Ureter (tissue), 1 donor: ENCODE measurements at places on chromosomes 4 and X.

DNA sequence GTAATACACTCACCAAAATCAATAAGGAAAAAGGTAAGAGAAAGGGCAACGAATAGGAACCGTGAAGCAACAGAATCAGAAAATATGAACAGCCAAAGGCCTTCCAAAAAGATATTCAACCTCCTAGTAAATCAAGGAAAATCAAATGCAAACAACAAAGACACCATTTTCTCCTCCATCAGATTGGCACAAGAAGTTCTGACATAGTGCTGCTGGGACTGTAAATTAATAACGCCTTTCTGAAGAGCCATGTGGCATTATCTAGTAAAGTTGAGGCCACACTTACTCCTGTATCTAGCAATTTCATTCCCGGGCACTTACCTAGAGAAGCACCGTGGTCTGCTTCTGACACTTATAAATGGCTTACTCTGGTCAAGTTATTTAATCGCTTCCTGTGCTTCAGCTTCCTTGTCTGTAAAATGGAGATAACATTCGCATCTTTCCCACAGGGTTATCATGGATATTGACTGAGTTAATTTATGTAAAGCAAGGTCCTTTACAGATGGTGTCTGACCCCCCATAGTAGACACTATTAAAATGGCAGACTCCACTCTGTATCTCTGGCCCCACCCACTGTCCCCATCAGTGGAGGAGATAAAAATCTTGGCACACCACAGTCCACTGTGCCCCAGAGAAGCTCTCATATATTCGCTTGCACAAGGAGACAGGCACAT, 20.5 kb upstream of the ENPP6 start:
- no peak for DNase-seq

DNA sequence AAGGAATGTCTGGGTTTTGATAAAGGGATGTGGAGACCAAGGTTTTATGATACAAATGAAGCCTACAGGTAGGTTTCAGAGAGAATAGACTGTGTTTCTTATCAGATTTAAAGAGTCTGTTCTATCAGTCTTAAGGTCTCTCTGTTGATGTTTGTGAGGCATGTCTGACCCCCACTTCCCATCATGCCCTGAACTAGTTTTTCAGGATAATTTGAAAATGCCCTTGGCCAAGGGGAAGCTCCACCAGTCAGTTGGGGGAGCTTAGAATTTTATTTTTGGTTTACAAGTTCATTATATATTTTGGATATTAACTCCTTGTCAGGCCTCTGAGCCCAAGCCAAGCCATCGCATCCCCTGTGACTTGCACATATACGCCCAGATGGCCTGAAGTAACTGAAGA, 18.6 kb downstream of the C4orf51 start:
- DNase-seq: no peak

- DNase-seq: no peak
Observed at GRCh38 chr4:103204111-103204510, 6.0 kb upstream of the CENPE start.

DNA sequence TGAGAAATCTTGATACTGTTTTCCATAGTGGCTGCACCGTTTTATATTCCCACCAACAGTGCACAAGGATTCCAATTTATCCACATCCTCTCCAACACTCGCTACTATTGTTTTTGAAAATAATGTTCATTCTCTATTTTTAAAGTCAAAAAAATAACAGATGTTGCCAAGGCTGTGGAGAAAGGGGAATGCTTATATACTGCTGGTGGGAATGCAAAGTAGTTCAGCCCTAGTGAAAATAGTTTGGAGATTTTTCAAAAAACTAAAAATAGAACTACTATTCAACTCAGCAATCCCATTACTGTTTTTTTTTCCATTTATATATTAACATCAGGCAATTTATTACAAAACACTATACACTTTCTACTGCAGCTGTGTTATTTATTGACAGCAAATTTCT, 208.7 kb downstream of the CBLL2 start:
- no peak for DNase-seq

DNA sequence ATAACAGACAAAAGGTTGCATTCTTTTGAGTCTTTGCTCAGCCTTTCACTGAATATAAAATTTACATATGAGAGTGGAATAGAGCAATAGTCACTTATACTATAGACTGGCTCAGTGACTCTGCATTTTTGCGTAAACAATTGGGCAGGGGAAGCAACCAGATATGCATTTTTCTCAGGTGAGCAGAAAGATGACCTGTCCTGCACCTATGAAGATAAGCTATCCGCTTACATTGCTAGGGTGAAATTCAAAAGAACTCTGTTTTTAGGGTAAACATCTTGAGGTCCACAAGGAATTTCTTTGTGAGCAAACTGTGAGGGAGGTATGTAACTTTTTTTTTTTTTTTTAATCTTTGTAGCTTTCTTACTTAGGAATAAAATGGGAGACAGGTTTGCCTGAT, 602.4 kb upstream of the PRKX start:
- no peak for DNase-seq

DNA sequence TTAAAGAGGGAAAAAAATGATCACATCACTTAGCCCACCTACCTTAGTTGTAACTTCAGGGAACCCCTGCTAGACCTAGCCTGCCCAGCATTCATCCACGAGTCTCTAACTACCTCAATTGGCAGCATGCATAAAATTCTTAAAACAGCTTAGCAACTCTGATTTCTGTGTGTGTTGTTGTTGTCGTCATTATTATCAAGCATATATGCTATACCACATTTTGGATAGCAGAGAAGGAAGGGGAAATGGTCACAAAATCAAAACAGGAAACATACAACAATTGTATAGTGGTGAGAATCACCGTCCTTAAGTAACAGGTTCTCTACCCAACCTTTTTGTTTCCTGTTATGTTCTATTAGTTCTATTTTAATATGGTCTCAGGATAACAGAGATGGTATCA, 2.7 kb upstream of the ACOT9 start:
- no peak for DNase-seq

- DNase-seq: no peak
Observed at GRCh38 chr4:159009521-159009920, 93.4 kb upstream of the RAPGEF2 start.

DNA sequence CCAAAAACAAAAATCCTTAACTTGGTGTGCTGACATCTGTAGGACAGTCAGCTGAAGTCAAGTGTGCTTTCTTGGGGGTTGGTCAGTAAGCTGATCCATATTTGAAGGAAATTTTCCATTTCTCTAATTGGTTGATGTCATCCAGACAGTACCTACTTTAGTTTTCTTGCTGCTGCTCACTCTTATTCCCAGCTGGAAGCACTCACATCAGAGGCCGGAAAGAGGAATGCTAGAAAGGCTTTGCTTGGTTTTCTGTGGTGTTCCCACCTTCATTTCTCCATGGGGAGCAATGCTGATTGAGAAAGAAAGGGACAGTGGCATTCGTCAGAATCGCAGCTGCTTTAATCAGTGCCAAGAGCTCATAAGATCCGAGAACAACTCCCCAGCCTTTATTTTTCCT, 227.0 kb downstream of the C4orf33 start:
- DNase-seq: no peak

DNA sequence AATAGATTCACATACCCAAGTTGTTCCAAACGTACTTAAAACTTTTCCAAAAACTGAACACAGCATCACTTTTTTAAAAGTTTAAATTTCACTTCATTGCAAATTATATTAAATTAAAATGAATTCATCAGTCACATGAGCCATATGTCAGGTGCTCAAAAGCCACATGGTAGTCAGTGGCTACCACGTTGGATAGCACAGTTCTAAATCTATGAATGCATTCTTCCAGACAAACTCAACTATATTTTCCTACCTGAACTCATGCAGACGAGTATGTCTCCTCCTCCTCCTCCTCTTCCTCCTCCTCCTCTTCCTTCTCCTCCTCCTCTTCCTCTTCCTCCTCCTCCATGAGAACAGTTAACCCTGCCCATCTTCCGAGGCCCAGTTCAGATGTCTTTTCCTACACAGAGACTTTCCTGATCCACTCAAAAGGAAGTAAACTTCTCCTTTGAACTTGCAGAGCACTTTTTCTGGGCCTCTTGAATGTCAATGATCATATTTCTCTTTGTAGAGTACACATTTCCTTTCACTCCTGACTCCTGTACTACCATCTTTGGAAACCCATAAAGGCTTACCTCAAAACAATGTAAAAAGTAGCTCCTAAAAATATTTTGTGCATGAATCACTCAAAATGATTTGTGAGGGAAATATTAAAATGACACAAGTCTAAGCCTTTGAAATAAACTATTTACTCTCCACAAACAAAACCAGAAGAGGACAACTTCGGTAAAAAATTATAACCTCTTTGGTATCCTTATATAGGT, 172.6 kb downstream of the AMELX start:
- no peak for DNase-seq

- DNase-seq: no peak
Observed at GRCh38 chr4:183139972-183140570, 41.0 kb downstream of the WWC2 start.

GRCh38 chrX:1138476-1139184, 73.8 kb downstream of the CRLF2 start:
- DNase-seq: no peak

- no peak for DNase-seq
Observed at GRCh38 chrX:21843179-21843578, 3.8 kb downstream of the MBTPS2 start.

GRCh38 chrX:113892891-113893290, 691.0 kb upstream of the HTR2C start:
- DNase-seq: no peak

DNA sequence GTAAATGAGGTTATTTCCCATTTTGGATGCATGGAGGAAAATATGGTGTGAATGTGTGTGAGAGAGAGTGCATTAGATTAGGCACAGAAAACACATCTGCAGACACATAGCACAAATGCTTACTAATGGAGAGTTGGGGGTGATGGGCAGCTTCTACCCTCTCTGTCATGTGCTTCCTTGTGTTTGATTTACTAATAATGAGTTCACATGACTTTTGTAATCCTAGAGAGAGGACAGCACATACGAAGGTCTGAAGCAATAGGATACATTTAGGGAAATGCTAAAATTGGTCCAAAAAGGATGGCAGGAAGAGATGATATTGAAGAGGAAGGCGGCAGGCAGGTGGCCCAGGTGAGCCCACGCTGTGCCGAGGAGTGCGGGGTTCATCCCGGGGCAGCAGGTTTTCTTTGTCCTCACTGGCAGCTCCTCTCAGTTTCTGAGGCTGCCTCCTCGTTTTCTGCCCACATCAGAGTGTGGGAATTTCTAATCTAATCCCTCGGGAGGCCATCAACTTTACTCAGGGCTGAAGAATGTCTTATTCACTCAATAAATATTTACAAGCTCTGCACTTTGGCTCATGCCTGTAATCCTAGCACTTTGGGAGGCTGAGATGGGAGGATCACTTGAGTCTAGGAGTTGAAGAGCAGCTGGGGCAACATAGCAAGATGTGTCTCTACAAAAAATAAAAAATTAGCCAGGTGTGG, 15.9 kb upstream of the MAP9 start:
- no peak for DNase-seq

GRCh38 chrX:10900585-10901289, 210.4 kb upstream of the HCCS start:
- DNase-seq: no peak

- no peak for DNase-seq
Observed at GRCh38 chr4:40157436-40157835, 39.4 kb upstream of the RHOH start.

GRCh38 chr4:24856586-24856985, 56.3 kb downstream of the CCDC149 start:
- no peak for DNase-seq

DNA sequence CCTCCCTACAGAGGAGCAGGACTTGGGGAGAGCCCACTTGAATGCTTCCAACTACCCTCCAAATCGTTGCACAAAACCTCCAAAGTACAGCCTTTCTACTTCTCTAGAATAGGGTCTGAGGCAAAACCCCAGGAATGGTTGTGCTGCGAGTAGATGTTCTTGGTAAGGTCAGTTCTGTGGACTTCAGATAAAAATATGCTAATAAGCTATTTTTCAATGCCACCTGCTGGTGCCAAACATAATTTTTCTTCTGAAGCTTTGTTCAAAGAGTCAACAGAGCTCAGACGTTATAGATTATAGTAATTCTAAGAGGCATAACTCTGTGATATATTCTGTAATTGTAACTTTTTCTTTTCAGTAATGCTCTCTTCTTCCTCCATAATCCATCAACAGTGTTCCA, 425.7 kb downstream of the GPAT3 start:
- no peak for DNase-seq

GRCh38 chrX:39935411-39936064, 162.2 kb downstream of the BCOR start:
- no peak for DNase-seq

DNA sequence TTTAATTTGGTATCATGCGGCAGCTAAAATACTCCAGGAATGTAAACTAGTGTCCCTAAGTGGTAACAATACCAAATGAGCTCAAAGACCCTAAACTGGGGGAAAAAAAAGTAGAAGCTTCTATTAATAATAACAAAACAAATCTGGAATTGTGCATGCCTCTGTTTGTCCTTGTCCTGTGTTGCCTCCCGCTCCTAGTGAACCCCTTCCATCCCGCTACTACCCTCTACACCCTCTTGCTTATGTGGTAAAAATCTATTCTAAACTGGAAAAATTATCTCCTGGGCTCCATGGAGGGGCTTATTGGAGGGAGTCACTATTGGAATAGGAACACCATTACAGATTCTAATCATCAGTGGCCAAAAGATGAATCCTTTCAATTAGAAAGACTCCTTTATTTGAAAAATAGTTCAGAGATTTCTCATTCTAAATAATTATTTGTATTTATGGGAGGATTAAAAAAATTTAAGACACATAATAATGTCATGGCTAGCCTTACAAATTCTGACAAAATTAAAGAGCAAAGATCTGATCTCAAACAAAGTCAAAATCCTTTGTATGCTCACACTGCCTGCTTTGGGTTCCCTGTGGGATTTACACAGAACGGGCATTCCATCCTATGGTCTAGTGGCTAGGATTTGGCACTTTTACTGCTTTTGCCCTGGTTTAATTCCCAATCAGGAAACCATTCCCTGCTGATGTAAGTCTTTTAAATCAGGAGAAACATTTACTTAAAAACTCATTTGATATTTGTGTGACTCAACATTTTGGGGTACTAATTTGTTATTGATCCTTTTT, 34.7 kb upstream of the FMR1 start:
- no peak for DNase-seq

GRCh38 chr4:154189346-154189745, 302.3 kb downstream of the DCHS2 start:
- DNase-seq: no peak

- DNase-seq: no peak
Observed at GRCh38 chr4:173401063-173401462, 2.1 kb upstream of the SCRG1 start.

DNA sequence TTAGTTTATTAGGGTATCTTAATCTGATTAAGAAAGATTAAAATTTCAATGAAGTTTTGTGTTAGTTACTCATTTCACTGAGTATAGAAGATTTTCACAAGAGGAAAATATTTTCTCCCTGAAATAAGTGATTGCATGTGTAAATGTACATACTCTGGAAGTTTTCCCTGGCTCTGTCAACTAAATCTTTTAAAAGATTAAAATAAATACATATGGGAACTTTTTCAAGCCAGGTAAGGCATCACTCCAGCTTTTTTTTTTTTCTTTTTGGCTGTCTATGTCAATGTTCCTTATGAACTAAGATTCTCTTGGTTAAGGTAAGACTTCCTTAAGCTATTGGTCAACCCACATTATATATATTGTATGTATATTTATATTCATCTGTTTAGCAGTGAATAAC, 117.6 kb downstream of the CBR4 start:
- DNase-seq: no peak
